ENCODE measurements at places on chromosomes 2 and 18. TPM values are rescaled to one million over a fixed set of nuclear protein-coding genes. Genes with fewer than 3 reads are reported as not detected.

DNA sequence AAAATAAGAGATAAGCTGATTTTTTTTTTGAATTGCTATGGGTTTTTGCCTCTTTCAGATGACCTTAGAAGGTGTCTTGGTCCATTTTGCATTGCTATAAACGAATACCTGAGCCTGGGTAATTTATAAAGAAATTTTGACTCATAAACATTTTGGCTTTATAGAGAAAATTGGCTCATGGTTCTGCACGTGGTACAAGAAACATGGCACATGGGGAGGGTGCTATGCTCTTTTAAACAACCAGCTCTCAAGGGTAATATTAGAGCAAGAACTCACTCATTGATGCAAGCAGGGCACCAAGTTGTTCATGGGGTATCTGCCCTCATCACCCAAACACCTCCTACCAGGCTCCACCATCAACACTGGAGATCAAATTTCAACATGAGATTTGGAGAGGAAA is 408.8 kb downstream of the NUP35 start:
- no peak for DNase-seq

- no peak for DNase-seq
Measured at GRCh38 chr2:221228214-221228769, 343.8 kb downstream of the EPHA4 start.

DNA sequence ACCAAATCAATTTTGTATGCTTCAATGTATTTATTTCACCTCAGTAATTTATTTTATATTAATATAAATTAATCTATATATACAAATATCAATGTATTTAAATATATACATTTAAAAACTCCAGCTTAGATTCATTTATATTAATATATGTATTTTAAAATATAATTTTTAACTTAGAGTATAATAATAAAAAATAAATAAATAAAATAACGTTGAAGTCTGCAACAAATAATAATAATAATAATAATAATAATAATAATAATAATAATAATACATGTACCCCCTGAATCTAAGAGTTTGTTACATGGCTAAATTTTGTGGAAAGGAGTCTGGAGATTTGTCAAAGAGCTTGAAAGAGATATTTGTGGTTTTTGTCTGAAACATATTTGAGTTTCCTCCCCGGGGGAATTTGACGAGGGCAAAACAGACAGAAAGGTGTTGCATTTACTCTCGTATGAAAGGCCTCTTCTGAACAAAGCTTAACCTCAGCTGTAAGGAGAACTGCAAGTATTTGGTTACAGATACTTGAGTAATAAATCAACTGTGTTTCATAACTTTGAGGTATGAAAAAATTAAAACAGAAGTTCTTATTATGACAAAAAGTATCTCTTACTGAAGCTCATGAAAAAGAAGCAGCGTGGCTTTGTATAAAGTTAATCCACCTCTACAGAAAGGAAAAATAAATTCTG is 93.4 kb downstream of the CDH19 start:
- no peak for DNase-seq

SCTR gene
- total RNA-seq: 0.45 TPM

FKBP7 gene
- 2.4 TPM for total RNA-seq

AMER3 gene
- total RNA-seq: 0.40 TPM

ASXL2 gene
- total RNA-seq: 30.7 TPM

ALPP gene
- 0.15 TPM for total RNA-seq
